ENCODE measurements at places on chromosomes 12 and 14. TPM values are rescaled to one million over a fixed set of nuclear protein-coding genes. Genes with fewer than 3 reads are reported as not detected.

Gene SPX
- 6.4 TPM for total RNA-seq

DNA sequence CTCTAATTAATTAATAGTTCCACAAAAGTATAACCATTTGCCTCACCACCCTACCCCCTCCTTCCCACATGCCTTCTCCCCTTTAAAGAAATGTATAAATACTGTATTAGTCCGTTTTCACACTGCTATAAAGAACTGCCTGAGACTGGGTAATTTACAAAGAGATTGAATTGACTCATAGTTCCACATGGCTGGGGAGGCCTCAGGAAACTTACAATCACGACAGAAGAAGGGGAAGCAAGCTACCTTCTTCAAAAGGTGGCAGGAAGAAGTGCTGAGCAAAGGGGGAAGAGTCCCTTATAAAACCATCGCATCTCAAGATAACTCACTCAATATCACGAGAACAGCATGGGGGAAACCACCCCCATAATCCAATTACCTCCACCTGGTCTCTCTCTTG lies 8.2 kb upstream of the RESF1 start:
- peaks cover 2% of the 10 kb centered on the region for H3K36me3 ChIP-seq
- H3K4me3 ChIP-seq: no peak overlapping the region
- no peaks in the 10 kb centered on the region for H3K27me3 ChIP-seq
- DNase-seq: no peak
- H3K27ac ChIP-seq: peak overlapping the region; percentile 65
- peaks cover 26% of the 10 kb centered on the region for H3K4me1 ChIP-seq

- no peaks in the 10 kb centered on the region for H3K27me3 ChIP-seq
- peaks cover 18% of the 10 kb centered on the region for H3K4me1 ChIP-seq
- no peak overlapping the region for H3K4me3 ChIP-seq
- DNase-seq: no peak
- H3K27ac ChIP-seq: no peak overlapping the region
- H3K36me3 ChIP-seq: peaks cover 3% of the 10 kb centered on the region
These were observed 1.2 kb downstream of the METTL1 start for GRCh38 chr12:57770734-57771133.

- DNase-seq: peak; percentile 90
- H3K36me3 ChIP-seq: no peaks in the 10 kb centered on the region
- H3K27me3 ChIP-seq: no peaks in the 10 kb centered on the region
These were observed 4.1 kb downstream of the CD163L1 start for GRCh38 chr12:7439579-7440505.

GRCh38 chr12:120799243-120800045 lies 73.8 kb downstream of the ACADS start:
- peaks cover 13% of the 10 kb centered on the region for H3K4me1 ChIP-seq
- no peak overlapping the region for H3K4me3 ChIP-seq
- H3K36me3 ChIP-seq: no peaks in the 10 kb centered on the region
- peak; percentile 59 for DNase-seq

GRCh38 chr12:108123402-108123801 lies 5.7 kb upstream of the WSCD2 start:
- H3K4me1 ChIP-seq: no peaks in the 10 kb centered on the region
- H3K4me3 ChIP-seq: no peak overlapping the region
- H3K27ac ChIP-seq: no peak overlapping the region
- DNase-seq: no peak

GRCh38 chr12:84785281-84785680 lies 127.3 kb downstream of the SLC6A15 start:
- no peak overlapping the region for H3K27ac ChIP-seq
- H3K36me3 ChIP-seq: no peaks in the 10 kb centered on the region
- H3K4me1 ChIP-seq: no peaks in the 10 kb centered on the region
- H3K4me3 ChIP-seq: no peak overlapping the region
- no peak for DNase-seq
- H3K27me3 ChIP-seq: no peaks in the 10 kb centered on the region

Gene DAZAP2
- 100 TPM for total RNA-seq

GRCh38 chr12:57031138-57031725 lies 14.9 kb upstream of the TAC3 start:
- no peaks in the 10 kb centered on the region for H3K36me3 ChIP-seq
- no peak for DNase-seq
- no peak overlapping the region for H3K27ac ChIP-seq
- no peaks in the 10 kb centered on the region for H3K27me3 ChIP-seq
- no peaks in the 10 kb centered on the region for H3K4me1 ChIP-seq
- H3K4me3 ChIP-seq: no peak overlapping the region

Gene MANSC4
- not detected for total RNA-seq

DNA sequence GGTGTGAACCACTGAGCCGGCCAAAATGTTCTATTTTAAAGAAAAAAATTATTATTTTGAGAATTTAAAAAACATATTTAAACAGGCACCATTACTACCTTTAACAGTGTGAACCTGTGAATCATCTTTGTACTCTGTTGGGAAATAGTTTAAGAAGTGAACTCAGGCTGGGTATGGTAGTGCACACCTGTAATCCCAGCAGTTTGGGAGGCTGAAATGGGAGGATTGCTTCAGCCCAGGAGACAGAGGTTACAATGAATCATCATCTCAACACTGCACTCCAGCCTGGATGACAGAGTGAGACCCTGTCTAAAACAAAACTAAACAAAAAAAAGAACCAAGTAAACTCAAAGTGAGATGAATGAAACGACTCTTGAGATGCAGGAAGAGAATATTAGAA lies 3.1 kb upstream of the WDR89 start:
- H3K36me3 ChIP-seq: no peaks in the 10 kb centered on the region
- H3K4me3 ChIP-seq: no peak overlapping the region
- DNase-seq: no peak
- H3K27me3 ChIP-seq: no peaks in the 10 kb centered on the region
- no peak overlapping the region for H3K27ac ChIP-seq

DNA sequence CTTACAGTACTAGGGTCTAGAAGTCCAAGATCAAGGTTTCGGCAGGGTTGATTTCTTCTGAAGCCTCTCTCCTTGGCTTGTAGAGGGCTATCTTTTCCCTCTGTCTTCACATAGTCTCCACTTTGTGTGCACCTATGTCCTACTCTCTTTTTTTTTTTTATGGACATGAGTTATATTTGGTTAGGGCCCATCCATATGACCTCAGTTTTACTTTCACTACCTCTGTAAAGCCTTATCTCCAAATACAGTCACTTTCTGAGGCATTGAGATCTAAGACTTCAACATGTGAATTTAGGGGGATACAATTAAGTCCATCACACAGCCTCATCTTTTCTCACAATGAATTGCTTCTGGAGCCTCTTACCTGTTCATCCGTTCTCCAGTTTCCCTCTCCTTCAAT lies 5.9 kb upstream of the SPTB start:
- 0 out of 2 replicates have a peak, but pooled peaks cover 1% of the 10 kb centered on the region for H3K27me3 ChIP-seq

DNA sequence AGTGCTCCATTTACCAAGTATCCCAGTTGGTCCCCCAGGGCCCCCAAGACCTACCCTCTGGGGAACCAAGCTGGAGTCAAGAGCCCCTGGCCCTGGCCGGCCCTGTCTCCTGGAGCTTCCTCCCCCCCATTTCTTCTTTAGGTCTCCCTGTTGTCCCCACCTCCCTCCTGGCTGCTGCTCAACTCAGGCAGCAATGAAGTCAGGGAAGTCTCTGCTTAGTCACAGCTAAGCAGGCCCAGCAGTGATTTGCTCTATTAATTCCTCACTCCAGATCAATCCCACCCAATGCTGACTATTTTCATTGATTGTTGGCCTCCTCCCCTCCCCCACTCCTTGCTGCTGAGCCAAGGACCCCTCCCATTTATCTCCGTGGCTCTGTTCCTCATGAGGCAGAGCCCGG lies 28.3 kb downstream of the VSX2 start:
- DNase-seq: no peak
- no peaks in the 10 kb centered on the region for H3K27me3 ChIP-seq
- no peaks in the 10 kb centered on the region for H3K4me1 ChIP-seq
- H3K4me3 ChIP-seq: no peak overlapping the region
- no peak overlapping the region for H3K27ac ChIP-seq
- no peaks in the 10 kb centered on the region for H3K36me3 ChIP-seq

DNA sequence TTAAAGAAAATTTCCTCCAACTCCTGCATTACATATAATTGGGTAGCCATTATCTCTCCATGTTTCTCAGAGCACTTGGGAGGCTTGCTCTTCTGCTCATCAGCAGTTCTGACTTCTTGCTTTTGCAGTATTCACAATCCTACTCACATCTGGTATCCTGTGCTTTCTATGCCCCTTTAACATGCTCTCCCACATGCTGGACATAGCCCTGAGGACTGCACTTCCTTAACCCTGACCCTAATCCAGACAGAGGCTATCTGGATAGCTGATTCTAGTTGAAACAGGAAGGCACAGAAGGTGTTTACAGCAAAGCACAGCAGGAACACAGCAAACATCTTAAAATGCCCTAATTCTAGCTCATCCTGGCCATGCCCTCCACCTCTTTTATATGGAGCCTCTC lies 7.3 kb upstream of the CMAS start:
- no peaks in the 10 kb centered on the region for H3K27me3 ChIP-seq
- no peak for DNase-seq
- H3K36me3 ChIP-seq: no peaks in the 10 kb centered on the region
- H3K4me1 ChIP-seq: peaks cover 37% of the 10 kb centered on the region
- no peak overlapping the region for H3K4me3 ChIP-seq

- peaks cover 8% of the 10 kb centered on the region for H3K4me1 ChIP-seq
- no peak overlapping the region for H3K4me3 ChIP-seq
- no peak for DNase-seq
- H3K27ac ChIP-seq: no peak overlapping the region
These were observed 32.1 kb downstream of the DMAC2L start for GRCh38 chr14:50344116-50344775.

- H3K27ac ChIP-seq: peak overlapping the region; percentile 85
- no peaks in the 10 kb centered on the region for H3K27me3 ChIP-seq
- peak overlapping the region; percentile 85 for H3K4me3 ChIP-seq
- DNase-seq: no peak
These were observed 1.4 kb upstream of the TRMT61A start for GRCh38 chr14:103527408-103528145.

GRCh38 chr12:75820848-75821578 lies 210.6 kb downstream of the PHLDA1 start:
- H3K36me3 ChIP-seq: no peaks in the 10 kb centered on the region
- H3K4me3 ChIP-seq: no peak overlapping the region
- no peaks in the 10 kb centered on the region for H3K27me3 ChIP-seq
- no peak for DNase-seq
- peaks cover 4% of the 10 kb centered on the region for H3K4me1 ChIP-seq

DNA sequence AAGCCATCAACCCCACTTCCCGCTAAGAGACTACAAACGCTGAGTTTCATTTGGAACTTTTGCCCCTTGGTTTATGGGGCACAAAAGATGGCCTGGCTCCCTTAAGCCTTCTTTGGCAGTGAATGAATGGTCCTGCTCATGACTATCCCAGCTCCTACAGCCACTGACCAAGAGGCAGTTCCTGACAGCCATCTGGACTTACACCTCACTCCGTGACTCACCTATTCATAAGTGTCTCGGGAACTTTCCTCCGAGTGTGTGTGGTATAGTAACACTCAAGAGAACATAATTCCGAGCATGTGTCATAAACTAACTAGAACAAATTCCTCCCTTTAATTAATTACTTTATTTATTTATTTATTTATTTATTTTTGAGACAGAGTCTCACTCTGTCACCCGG lies 51.9 kb upstream of the NUDT4 start:
- H3K27me3 ChIP-seq: no peaks in the 10 kb centered on the region
- H3K27ac ChIP-seq: no peak overlapping the region
- DNase-seq: no peak
